Spleen (tissue), 13 donors: ENCODE measurements at places on chromosomes 16 and 17. TPM values are rescaled to one million over a fixed set of nuclear protein-coding genes. Genes with fewer than 3 reads are reported as not detected.

Gene TMC5
- polyA plus RNA-seq, result not detected

Gene IKZF3
- polyA plus RNA-seq, result 17.5 TPM

Gene KRT33A
- not detected for polyA plus RNA-seq

Gene CTRB1
- 0.59 TPM for polyA plus RNA-seq

Gene IGSF6
- polyA plus RNA-seq, result 18.1 TPM

Gene TP53TG3F
- polyA plus RNA-seq, result 0.06 TPM

Gene KRT31
- polyA plus RNA-seq, result not detected

Gene CTRB2
- 0.58 TPM for polyA plus RNA-seq

Gene DHX40
- polyA plus RNA-seq, result 9.4 TPM

Gene CYGB
- 5.5 TPM for polyA plus RNA-seq

Gene PALB2
- 13.3 TPM for polyA plus RNA-seq

Gene CD2BP2
- polyA plus RNA-seq, result 27.8 TPM

Gene CDH1
- polyA plus RNA-seq, result 5.4 TPM

Gene WSCD1
- 6.2 TPM for polyA plus RNA-seq

Gene ABCC11
- polyA plus RNA-seq, result 0.06 TPM

Gene CACNA1H
- polyA plus RNA-seq, result 1.1 TPM

Gene CD79B
- 659 TPM for polyA plus RNA-seq

Gene AANAT
- 0.22 TPM for polyA plus RNA-seq

Gene HBM
- 0.20 TPM for polyA plus RNA-seq

Gene CACNG1
- not detected for polyA plus RNA-seq

Gene CDK3
- 39.8 TPM for polyA plus RNA-seq

Gene ZG16B
- polyA plus RNA-seq, result 1.5 TPM
